ENCODE measurements at places on chromosomes 13 and 19. TPM values are rescaled to one million over a fixed set of nuclear protein-coding genes. Genes with fewer than 3 reads are reported as not detected.

DNA sequence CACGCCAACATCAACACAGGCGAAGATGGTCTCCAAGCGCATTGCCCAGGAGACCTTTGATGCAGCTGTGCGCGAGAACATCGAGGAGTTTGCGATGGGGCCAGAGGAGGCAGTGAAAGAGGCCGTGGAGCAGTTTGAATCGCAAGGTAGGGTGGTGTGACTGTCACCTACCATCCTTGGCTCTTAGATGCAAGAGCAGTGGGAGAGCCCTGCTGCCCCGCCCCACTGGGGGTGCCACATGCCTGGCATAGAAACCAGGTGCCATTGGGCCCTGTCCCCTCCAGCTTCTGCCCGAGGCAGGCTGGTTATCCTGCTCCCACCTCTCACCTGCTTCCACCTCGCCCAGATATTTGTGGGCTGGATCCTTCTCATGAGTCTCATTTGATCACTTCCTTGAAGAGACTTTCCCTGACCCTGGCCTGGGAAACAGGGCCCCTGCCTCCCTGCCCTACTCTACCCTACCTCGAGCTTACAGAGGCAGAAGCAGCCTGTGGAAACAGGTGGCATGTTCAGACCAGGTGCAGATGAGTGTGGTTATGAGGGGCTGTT, 9.4 kb downstream of the ARMC6 start:
- DNase-seq, result no peak

KLHL1 gene
- not detected for total RNA-seq

DNA sequence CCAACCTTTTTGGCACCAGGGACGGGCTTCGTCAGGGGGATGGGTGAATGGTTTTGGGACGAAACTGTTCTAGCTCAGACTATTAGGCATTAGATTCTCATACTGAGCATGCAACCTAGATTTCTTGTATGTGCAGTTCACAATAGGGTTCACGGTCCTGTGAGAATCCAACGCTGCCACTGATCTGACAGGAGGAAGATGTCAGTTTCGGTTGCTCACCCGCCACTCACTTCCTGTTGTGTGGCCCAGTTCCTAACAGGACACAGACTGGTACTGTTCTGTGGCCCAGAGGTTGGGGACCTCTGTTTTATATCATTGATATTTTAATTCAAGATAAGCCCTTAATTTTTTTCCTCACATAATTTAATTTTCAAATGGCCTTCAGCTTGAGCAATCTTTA, 26.7 kb upstream of the TDRD3 start:
- no peak for DNase-seq

- no peak for DNase-seq
These were observed 6.6 kb downstream of the ZNF766 start for GRCh38 chr19:52275988-52276387.

GPR4 gene
- total RNA-seq, result 8.8 TPM

- no peak for DNase-seq
These were observed 386 bp downstream of the VAV1 start for GRCh38 chr19:6772866-6773322.

- no peak for DNase-seq
These were observed 70.4 kb upstream of the GPR183 start for GRCh38 chr13:99377641-99378040.

C2CD4C gene
- 0.29 TPM for total RNA-seq

DNA sequence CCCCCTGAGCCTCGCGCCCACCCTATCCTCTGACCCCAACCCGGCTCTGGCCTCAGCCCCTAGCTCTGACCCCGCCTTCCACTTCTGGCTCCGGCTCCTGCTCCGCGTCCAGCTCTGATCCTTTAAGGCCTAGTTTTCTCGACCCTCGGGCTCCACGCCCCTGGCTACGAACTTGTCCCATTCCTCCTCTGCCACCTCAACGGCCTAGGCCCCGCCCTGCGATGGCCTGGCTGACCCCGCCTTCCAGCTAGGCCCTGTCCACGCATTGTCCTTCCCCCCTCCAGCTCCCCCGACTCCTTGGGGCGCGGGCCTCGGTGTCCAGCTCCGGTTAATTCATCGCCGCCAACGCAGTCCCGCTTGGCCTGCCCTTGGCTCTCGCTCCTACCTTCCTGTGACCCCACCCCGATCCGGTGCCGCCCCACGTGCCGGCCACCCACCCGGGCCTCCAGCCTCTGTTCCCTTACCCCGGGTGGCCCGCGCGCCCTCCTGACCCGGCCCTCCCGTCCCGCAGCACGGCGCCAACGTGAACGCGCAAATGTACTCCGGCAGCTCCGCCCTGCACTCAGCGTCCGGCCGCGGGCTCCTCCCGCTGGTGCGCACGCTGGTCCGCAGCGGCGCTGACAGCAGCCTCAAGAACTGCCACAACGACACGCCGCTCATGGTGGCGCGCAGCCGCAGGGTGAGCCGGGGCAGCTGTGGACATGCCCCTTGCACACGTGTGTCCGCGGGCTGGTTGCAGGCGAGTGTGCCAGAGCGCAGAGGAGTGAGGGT, 9.4 kb downstream of the BCL3 start:
- no peak for DNase-seq

FAM32A gene
- 80.0 TPM for total RNA-seq

DNA sequence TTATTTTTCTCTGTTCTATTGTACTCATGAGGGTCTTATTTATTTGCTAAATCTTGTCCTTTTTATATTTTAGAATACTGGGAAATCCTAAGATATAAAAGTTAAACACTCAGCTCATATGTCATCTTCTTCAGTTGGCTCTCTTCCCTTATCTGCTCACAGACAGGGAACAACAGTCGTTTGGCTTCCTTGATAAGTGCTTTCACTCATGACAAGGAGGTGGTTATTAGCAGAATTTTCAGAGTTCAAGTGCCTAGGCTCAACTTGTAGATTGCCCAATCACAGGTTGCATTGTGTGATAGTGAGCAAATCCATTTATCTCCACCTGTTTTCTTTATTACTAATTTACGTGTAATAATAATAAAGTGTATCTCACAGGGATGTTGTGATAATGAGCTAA, 620.3 kb upstream of the PCDH20 start:
- no peak for DNase-seq

GRCh38 chr19:55179606-55180484, at the start of gene SYT5:
SYT5 (minus strand) TSS chr19:55180289; CDS start chr19:55179041, 1,248 bp downstream.
- DNase-seq, result no peak

GRCh38 chr13:86378628-86379027, 579.4 kb upstream of the SLITRK6 start:
- no peak for DNase-seq

DNA sequence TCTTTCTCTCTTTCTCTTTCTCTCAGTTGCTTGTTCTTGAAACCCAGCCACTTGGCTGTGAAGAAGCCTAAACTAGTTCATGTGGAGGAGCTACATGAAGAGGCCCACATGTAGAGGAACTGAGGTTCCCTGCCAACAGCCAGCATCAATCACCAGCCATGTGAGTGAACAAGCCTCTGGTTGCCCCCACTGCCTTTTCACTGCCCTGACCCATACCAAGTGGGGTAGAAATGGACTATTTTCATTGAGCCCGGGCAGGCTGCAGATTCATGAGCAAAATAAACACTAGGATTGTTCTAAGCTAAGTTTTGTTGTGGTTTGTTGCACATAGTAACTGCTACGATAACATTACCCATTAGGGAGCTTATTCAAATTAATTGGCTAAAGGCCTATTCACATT, 78.7 kb upstream of the FAM216B start:
- DNase-seq, result no peak

ZNF90 gene
- 0.96 TPM for total RNA-seq

GRCh38 chr13:44843403-44843802, 145.9 kb downstream of the NUFIP1 start:
- no peak for DNase-seq

KLC3 gene
- total RNA-seq, result 13.5 TPM

GRCh38 chr19:46809534-46810272, 21.3 kb upstream of the SLC1A5 start:
- DNase-seq, result no peak

GRCh38 chr19:30214651-30215051, 157.5 kb upstream of the ZNF536 start:
- DNase-seq, result no peak

- DNase-seq, result no peak
These were observed at the start of gene RLN3 for GRCh38 chr19:14027856-14028450. RLN3 (plus strand) TSS chr19:14028148; CDS start chr19:14028205, 57 bp downstream.

- no peak for DNase-seq
These were observed 21.7 kb upstream of the LAMP1 start for GRCh38 chr13:113275387-113275786.

FBN3 gene
- total RNA-seq, result 0.66 TPM

AXL gene
- total RNA-seq, result 36.4 TPM

GRCh38 chr13:92727118-92727517, 499.5 kb upstream of the GPC6 start:
- DNase-seq, result no peak

POU2F2 gene
- 1.2 TPM for total RNA-seq

DNA sequence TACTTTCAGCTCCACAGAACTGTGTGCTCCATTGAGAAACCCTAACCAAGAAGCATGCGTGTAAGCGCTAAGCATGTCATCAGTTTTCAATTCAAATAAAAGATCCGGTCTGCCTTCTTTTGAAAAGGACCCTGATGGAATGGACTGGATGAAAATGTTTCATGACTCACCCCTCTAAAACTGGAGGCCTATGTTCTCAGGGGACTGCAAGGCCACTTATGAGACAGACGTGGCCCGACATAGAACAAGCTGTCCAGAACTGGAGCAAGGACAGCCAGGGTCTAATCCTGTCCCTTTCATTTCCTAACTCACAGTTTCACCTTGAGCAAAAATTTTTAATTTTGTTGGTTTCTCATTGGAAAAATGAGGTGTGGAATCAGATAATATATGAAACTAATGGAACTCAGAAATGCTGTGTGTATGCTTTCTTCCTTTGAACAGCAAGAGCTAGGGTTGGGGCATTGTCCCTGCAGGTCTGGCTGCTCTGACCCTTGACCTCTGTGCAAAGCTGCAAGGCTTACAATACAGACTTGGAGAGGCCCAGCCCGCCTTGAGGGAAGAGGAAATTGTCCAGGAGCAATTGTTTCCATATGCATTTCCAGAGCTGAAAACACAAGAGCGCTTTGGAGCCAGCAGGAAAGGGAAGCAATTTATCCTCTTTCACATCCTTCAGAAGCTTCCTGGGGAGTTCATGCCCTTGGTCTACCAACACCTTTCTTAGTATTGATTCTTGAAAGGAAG, 553.4 kb upstream of the KLF12 start:
- DNase-seq, result no peak

PCDH9 gene
- total RNA-seq, result 0.98 TPM

- DNase-seq, result no peak
These were observed 18.5 kb downstream of the ZNF791 start for GRCh38 chr19:12629215-12629614.

- DNase-seq, result no peak
These were observed 25.8 kb downstream of the TNFSF9 start for GRCh38 chr19:6556480-6557195.

DNA sequence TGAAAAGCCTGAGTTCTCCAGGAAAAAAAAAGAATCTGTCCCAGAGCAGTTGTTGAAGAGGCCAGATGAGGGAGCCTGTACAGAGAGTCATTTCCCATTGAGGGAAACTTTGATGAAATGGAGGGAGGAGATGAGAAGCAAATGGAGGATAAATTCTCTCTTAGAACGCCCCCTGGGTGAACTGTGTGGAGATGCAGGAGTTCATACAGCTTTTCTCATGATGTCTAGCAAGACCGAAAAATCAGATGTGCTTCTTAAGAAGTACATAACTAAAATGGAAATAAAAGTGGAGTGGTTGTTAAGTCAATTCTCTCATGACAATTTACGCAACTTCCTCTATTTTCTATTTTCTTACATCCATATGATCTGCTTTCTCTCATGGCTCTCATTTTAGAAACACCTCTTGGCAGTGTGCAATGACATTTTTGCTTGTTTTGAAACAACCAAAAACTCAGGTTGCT, 1263.1 kb downstream of the PCDH9 start:
- no peak for DNase-seq

ZNF426 gene
- 12.3 TPM for total RNA-seq

ZNF536 gene
- not detected for total RNA-seq

- DNase-seq, result no peak
These were observed 49.9 kb downstream of the MBD3L2B start for GRCh38 chr19:6971366-6971765.

ONECUT3 gene
- not detected for total RNA-seq

DNA sequence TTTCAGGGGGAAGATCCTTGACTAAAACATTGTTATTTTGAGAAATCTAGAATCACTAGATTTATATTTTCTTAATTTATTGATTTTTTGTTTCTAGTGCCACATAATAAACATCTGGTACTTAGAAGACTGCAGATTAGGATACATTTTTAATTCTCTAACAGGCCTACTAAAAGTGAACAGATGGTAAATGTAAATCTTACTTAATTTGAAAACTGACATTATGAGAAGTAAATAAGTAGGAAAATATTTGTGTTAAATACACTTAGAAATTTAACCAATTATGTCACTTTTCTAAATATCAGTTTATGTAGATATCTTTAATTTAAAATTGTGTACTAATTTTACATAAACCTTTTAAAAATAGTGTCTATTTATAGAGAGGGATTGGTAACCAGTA, 2255.6 kb upstream of the PCDH20 start:
- DNase-seq, result no peak

- no peak for DNase-seq
These were observed 312.0 kb downstream of the ATP8A2 start for GRCh38 chr13:25683662-25684370.

DNA sequence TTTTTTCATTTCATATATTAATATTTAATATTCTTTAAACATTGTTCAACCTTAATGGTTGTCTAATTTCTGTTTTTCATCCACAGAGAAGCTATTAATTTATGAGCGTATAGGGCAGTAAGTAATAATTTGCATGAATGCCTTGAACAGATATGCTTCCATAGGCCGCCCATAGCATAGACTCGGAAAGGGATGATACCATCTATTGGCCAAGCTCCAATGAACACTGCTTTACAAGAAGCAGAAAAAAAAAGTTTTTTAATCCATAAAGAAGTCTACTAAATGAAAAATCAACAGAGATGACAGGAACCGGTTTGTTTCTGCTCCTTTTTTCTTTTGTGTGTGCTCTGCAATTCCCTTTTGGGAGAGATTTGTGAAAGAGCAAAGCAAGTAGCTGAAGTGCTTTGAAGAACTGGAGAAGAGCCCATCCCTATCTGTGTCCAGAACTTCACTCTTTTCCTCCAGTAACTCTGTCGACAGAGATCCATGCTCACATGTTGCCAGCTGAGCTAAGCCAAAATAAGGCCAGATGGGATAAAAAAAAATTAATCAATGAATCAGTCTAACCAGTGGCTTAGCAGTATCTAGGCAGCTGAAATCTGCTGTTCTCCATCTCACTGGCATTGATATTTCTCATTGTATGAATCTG, 215.9 kb upstream of the SOX21 start:
- no peak for DNase-seq

DNA sequence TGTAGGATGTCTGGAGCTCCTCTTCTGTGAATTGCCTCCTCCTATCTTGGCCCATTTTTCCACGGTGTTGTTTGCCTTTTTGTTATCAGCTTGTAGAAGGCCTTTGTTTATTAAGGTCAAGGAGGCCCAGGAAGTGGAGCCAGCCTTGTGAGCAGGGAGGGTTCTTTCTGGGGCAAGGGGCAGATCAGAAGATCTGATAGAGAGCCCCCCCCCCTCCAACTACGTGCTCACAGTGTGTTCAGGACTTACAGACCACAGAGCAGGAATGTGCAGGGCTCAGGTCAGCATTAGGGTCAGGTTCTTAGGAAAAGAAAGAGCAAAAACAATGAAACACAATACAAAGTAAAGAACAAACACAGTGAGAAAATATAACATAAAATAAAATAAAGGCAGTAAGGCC, 59.4 kb downstream of the CCNE1 start:
- no peak for DNase-seq

GRCh38 chr13:21202767-21203531, 26.5 kb downstream of the MRPL57 start:
- DNase-seq, result no peak
